ENCODE measurements at places on chromosomes 7 and 10.
A peak's percentile ranks its signal among the peaks of the same experiment; 100 is the strongest.

DNA sequence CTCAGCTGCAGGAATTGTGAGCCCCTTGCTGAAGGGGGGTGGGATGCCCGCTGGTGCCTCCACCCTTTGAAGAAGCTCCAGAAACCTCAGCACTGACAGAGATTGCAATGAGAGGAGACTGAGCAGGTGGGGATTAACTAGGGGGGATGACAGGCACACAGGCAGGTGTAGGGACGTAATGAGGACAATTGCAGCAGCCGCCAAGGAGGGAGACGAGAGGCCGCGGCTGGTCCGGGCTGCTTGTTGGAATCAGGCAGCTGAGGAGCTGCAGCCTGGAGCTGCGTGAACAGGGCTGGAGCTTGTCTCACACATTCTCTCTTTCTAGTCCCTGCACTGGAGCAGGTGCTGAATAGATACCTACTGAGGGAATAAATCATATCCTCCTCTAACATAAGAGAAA lies 122.0 kb upstream of the TCERG1L start:
- DNase-seq = no peak

DNA sequence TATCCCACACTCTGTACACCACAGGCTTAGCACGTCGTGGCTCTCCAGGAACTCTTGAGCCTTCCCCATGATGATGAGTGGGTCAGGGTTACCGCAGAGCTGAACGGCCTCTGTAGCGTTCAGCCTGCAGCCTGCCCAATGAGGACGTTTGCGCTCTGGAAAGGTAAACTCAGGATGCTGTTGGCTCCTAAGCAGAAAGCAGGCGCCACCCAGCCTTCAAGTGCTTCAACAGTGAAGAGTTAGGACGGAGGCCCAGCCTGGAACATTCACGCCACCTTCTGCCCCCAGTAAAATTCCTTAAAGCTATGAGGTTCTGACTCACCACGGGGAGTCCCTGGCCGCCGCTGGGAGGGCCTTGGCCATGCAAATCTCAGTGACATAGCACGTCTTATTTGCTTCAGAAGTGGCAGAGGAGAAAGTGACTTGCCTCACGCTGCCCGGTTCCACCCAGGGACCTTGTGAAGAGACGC lies 161.5 kb upstream of the SH2B2 start:
- DNase-seq = no peak

DNA sequence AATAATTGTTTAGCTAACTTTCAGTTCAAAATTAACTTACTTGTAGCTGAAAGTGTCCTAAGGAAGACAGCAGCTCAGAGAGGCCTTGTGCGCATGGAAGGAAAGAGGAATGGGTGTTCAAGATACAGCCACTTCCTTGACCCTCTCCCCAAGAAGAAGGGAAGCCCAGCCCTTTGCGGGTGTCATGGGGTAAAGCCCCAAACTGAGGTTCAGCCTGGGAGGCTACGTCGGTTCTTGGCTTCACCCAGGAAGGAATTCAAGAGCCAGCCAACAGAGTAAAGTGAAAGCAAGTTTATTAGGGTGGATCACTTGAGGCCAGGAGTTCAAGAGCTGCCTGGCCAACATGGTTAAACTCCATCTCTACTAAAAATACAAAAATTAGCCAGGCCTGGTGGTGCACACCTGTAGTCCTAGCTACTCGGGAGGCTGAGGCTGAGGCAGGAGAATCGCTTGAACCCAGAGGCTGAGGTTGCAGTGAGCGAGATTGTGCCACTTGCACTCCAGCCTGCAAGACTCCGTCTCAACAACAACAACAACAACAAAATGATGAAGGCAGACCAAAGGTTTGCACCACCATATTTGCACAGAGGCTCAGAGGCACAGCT lies 15.9 kb downstream of the GPRIN2 start:
- no peak for DNase-seq

DNA sequence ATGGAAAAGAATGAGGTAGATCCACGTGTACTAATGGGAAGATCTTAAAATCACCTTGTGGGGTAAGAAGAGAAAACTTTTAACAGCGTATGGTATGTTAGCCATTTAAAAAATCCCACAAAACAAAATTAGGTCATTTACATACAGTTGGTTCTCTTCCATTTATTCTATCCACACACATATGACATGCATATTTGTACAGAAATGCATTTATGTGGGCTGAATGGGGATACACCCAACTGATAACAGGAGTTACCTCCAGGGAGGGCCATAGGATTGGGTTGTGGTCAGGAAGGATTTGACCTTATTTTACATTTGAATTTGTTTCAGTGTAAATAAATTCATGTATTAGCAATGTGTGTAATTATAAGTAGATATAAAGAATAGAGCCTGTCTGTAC lies 71.5 kb downstream of the MCMBP start:
- DNase-seq = no peak

DNA sequence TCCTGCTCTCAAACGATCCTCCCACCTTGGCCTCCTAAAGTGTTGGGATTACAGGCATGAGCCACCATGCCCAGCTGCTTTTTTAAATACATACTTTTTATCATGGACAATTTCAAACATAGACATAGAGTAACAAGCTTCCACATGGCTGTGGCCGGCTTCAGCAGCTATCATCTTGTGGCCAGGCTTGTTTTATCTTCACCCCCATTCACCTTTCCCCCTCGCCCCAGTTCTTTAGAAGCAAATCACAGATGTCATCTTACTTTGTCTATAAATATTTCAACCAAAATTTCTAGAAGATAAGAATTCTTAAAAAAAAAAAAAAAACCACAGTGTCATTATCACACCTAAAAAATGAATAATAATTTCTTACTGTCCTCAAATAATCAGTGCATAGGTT lies 5.9 kb downstream of the FOXK1 start:
- no peak for DNase-seq

- DNase-seq = no peak
These were observed 34.0 kb downstream of the FAM20C start for GRCh38 chr7:226281-226895.

- no peak for DNase-seq
These were observed 34.0 kb downstream of the CYTH3 start for GRCh38 chr7:6238309-6238925.

GRCh38 chr10:117933036-117933435 lies 113.7 kb downstream of the RAB11FIP2 start:
- no peak for DNase-seq

DNA sequence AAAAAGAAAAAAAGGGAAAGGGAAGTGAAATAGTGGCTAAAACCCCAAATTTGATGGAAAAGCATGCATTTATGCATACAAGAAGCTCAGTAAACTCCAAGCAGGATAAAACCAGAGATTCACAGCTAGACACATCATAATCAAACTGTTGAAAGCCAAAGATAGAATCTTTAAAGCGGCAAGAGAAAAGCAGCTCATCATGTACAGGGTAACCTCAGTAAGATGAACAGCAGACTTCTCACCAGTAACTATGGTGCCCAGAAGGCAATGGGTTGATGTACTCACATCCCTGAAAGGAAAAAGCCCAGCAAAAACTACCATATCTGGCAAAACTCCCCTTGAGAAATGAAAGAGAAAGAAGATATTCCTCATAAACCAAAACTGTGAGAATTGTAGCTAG lies 60.4 kb downstream of the TPST1 start:
- no peak for DNase-seq

- DNase-seq = no peak
These were observed 606.4 kb downstream of the SORCS1 start for GRCh38 chr10:106557951-106558733.

DNA sequence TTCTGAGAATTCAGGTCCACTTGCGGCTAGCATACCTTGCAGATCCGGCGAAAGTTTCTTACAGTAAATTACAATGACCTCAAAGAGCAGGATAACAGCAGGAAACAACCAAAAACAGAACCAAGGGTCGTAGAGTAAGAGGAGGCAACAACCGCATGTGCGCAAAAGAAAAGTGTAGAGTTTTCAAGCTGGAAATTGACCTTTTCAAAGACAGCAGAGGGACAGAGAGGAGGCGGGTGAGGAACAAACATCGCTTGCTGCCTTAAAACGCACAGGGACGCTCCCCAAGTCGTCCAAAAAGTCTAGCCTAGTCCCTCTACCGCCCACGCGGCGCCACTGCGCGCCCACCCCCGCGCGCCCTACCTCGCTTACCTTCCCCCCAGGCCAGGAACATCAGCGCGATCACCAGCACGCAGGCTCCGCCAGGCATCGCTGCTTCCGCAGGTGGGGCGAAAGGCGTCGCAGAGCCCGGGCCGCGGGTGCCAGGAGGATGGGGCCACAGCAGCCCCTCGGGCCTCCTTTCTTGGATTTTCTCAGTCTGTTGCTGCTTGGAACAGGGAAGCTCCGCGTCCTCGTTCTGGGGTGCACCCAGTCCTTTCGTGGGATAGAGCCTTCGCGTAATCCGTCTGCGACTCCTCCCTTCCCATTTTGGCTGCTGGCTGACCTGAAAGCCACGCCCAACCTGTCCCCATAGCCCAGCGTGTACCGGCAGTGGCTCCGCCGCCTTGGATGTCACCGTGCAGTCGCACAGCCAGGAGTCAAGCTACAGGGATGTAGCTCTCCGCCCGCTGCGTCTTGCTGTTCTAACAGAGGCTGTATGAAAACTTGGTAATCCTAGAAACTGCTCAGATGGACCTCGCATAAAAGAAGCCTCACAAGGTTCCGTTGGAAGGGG lies at the start of gene VWDE:
VWDE (minus strand) TSS at position 579 of the 895 bp plus-strand sequence; CDS start at position 430, 149 bp downstream.
- peak; percentile 10 for DNase-seq

DNA sequence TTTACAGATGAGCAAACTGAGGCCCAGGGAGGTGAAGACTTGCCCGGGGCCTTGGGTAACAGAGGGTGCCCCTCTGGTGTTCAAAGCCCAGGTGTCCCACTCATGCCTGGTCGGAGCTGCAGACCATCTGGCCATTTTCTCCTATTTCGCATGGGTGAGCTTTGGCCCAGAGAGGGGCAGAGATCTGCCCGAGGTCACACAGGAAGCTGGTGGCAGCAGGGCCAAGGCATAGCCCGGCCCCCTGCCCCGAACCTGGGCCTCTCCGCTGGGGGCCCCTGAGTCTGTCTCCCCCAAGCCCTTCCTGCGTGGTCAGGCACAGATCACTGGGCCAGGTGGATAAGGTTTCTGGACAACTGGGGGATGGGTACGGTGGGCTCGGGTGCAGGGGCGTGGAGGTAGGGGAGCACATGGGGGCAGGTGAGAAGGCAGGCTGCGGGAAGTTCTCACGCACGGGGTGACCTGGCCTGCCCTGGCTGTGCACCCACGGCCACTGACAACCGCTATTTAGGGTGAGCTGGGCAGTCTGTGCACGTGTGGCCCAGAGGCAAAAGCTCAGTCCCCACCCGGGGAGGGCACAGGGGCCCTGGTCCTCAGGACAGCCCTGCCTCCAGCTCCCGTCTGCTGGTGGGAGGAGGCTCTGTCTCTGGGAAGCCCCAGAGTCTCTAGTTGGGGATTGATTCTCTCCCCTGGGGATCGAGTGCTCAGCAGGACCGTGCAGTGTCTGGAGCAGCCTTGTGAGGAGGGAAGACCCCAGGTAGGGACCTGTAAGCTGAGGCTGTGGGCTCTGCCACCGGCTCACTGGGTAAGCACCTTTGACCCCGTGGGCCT lies 68.6 kb downstream of the UNCX start:
- no peak for DNase-seq

GRCh38 chr10:15491856-15492642 lies 121.0 kb upstream of the FAM171A1 start:
- DNase-seq = no peak

DNA sequence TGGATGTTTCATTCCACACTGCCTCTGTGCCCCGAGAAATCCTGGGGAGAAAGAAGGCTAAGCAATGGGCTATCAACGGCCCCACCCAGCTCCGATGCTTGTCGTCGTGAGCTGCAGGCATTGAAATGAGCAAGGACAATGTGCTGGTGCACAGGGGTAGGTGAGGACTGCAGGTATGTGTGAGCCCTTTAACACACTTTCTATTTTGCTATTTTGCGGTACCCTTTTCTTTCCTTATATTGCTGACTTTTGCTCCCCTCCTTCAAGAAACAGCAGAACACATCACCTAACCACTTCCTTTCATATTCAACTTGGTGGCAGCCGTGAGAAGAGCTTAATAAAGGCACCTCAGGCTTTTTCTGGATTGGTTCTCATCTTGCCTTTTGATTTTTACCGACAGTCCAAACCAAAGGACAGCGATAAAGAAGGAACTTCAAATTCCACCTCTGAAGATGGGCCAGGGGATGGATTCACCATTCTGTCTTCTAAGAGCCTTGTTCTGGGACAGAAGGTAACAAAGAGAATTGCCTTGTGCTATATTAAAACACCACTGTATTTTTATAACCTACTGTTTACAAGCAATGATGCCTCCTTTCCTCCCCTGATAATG lies 39.2 kb downstream of the AIFM2 start:
- DNase-seq = peak; percentile 23

DNA sequence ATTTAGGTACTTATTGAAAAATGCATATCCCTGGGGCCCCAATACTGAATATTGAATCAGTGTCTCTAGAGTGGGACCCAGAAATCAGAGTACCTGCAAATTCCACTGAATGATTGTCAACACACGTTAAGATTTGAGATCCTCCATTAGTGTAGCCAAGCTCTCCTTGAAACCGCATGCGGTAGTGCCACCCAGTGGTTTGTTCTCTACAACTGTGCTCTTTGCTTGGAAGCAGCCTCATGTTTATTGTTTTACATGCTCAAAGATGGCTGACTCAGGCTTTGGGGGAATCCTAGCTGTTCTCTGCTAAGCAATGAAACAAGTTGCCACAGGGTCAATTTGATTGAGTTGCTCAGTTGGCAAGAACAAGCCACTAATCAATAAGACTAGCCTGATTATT lies 340.2 kb upstream of the CELF2 start:
- DNase-seq = no peak
